Activated CD8-positive, alpha-beta memory T cell treated with anti-CD3 and anti-CD28 coated beads for 4 hours (primary cell): ENCODE measurements at places on chromosomes 12 and 14.

DNA sequence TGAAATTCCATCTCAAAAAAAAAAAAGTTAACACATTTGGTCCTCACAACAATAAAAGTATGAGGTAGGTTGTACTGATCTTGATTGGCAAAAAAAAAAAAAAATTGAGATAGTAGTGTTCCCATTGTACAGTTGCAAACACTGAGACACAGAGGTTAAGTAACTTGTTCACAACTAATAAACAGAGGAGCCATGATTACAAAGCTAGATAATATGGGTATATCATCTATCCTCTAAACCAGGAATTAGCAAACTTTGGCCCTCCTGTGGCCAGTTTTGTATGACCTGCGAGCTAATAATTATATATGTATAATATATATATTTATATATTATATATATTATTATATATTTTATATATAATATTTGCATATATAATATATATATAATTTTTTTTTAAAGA, 2.3 kb upstream of the PSME1 start:
- no peak for DNase-seq

- DNase-seq: no peak
Observed at GRCh38 chr14:89415159-89415558, 1.9 kb downstream of the FOXN3 start.

DNA sequence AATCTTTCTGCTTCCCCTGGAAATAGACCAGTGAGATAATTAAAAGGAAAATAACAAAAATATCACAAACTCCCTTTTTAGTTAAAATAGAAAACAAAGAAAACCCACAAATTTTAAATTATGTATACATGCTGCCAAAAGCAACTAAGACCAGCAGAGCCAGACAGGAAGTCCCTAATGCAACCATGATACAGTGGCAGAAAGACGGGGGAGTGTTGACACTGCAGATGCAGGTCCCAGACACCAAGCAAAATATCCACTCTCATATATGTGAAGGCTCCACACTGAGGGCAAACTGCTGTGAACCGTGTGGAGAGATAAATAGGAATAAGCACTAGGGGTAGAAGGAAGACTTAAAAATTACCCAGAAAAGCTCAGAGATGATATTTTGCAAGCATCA, 401.0 kb downstream of the BTG1 start:
- DNase-seq: no peak

- DNase-seq: no peak
Observed at GRCh38 chr14:80988735-80989429, 33.5 kb downstream of the TSHR start.

GRCh38 chr12:111585690-111586089, 13.4 kb downstream of the ATXN2 start:
- no peak for DNase-seq
